ENCODE measurements at places on chromosomes 11 and 22.
A peak's percentile ranks its signal among the peaks of the same experiment; 100 is the strongest.

DNA sequence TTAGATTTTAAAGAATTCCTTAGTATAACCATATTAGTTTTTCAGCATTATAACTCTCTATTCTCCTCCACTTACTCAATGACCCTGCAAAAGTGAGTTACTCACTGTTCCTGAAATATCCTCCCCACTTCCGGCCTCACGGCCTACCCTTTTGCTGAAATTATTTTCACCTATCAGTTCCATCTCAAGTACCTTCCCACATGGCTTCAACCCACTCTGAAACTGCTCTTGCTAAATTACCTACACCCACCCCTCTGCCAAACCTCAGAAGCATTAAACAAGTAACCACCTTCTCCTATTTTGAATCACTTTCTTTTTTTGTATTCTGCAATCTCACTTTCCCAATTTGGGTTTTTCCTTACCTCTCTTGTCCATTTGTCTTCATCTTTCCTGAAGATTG lies 37.7 kb downstream of the OR5P2 start:
- no peak for DNase-seq

DNA sequence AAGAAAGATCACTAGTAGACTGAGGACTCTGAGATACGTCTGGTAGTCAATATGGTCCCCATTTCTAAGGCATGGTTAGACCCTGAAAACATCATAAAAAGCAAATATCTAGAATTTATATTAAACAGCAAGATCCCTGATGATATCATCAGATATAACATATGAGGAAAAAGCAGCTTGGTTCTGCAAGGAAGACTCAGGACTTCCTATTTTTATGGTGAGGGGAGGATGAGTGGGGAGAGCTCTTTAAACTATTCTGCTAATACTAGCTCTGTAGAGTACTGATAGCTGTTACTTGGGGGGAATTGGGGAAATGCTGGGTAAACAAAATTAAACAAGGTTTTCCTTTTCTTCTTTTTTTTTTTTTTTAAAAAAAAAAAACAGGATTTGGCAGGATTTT lies 235.8 kb downstream of the SWAP70 start:
- DNase-seq = no peak

DNA sequence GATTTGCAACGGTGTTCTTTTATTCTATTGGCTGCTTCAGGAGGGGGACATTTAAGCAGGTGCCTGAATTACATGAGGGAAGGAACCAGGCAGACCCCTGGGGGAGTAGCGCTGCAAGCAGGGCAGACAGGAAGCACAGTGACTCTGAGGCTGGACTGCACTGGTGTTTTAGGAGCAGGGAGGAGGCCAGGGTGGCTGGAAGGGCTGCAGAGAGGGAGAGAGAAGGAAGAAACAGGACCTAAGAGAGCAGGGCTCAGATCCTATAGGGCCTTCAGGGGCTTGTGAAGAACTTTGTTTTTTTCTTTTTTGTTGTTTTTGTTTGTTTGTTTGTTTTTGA lies 62.5 kb upstream of the SORL1-AS1 start:
- DNase-seq = no peak

DNA sequence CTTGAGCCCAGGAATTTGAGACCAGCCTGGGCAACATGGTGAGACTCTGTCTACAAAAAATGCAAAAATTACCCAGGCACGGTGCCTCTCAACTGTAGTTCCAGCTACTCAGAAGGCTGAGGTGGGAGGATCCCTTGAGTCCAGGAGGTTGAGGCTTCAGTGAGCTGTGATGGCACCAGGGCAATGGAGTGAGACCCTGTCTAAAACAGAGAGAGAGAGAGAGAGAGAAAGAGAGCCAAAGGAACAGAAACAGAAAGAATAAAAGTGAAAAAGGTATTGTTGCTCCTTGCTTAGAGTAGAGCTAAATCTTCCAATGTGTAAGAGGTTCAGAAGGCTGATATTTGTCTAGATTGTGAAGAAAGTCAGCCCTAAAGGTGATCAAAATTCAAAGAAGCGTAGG lies 8.9 kb upstream of the ETS1 start:
- no peak for DNase-seq

- DNase-seq = peak; percentile 24
Measured at GRCh38 chr11:44110231-44110679, 14.8 kb downstream of the EXT2 start.

- no peak for DNase-seq
Measured at GRCh38 chr11:85355921-85356320, 271.2 kb downstream of the DLG2 start.

DNA sequence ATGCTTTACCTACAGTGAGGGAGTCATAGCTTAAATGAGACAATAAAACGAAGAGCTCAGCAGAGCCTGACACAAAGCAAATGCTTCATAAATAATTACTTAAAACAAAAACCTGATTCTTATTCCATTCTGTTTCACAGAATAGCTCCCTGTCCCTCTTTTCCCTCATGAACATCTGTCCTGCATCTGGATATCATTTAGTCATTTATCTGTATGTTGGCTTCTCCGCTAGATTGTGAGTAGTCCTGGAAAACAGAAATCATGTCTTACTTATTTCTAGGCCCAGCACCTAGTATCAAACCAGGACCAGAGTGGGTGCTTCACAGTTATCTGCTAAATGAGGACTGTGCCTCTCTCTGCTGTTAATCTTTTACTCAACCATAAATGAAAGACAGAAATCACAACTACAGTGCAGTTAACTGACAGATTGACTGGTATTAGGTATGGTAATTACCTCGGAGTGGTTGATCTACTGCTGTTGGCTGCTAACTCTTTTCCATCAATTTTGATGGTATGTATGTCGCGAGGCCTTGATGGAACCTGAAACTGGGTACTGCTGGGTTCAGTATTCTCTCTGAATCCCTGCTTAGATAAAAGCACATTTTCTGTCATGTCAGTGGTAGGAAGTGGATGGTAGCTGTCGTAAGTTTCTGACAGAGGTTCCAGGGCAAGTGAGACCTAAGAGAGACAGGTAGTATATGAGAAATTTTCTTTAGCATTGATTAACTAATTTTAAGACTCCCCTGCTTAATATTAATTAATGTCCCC lies 31.5 kb downstream of the C2CD3 start:
- no peak for DNase-seq

GRCh38 chr11:3989276-3989920 lies 105.2 kb upstream of the RRM1 start:
- DNase-seq = no peak

DNA sequence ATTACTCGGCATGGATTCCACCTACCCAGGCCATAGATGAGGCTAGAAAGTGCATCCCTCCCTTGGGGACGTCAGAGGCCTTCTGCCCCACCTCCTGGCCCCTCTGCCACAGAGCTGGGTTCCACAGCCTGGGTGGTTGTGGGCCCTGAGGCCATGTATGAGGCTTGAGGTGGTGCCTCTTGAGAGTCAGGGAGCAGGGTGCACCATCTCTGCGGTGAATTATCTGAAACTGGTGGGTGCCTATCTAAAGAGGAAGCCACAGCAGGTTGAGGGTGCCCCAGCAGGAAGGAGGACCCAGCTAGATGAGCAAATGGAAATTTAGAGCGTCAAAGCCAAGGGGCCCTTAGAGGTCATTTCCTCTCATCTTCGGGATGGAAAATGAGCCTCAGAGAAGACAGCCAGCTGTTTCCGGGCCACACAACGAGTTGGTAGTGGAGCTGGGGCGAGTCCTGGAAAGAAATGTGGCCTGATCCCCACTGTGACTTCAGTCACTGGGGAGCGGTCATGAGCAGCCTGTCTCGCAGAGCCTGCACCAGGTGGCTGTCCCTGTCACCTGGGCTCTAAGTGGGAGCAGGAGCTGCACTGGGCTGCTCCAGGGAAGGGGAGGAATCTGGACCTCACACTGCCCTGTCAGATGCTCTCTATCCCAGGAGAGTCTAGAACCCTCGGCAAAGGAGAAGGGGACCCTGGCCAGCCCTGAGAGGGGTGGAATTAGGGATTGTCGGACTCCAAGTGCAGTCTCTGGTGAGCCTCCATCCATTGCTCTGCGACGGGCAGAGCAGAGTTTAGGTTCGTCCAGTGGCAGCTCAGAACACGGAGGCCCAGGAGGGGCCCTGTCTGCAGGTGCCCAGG lies 7.3 kb downstream of the ADORA2A start:
- peak; percentile 49 for DNase-seq

DNA sequence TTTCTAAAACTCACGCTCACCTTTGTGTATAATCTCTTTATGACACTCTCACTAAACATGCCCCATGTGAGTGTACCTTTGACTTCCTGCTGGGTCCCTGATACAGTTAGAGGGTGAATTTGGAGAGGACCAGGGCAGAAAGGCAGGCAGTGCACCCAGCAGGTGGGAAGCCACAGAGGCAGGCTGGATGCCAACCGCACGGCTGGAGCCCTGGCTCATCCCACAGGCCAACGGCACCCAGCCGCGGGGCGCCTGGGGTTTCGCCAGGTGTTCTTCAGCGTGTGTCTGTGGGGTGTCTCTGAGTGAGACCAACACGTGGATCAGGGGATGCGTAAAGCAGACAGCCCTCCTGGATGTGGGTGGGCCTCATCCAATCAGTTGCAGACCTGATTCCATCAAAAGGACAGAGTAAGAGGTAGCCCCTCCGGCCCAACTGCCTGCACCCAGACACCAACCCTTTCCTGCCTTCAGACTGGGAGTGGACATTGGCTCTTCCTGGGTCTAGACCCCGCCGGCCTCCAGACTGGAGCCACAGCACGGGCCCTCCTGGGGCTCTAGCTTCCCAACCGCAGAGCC lies 51.6 kb downstream of the DHCR7 start:
- DNase-seq = no peak

DNA sequence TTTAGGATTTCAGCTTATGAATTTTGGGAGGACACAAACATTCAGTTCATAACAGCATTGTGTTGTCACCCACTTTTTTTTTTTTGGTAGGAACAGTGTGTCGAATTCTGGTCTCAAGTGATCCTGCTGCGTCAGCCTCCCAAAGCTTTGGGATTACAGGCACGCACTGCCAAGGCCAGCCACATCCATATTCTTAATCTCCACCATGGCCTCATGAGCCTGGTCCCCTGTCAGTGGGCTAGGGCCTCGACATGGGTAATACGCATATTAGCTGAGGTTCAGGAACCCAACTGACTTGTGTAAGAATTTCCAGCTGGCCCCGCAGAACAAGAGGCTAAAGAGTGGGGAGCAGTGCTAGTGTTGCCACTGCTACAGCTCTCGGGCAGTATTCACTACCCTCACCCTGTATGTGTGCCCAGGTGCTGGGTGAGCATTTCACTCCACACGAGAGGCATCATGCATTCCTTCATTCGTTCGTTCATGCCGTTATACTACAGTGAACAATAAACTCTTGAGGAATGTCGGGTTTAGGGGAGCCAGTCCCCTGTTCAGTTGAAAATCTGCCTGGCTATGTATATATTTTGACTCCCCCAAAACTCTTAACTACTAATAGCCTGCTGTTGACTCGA lies 5.2 kb upstream of the VPREB1 start:
- DNase-seq = no peak

DNA sequence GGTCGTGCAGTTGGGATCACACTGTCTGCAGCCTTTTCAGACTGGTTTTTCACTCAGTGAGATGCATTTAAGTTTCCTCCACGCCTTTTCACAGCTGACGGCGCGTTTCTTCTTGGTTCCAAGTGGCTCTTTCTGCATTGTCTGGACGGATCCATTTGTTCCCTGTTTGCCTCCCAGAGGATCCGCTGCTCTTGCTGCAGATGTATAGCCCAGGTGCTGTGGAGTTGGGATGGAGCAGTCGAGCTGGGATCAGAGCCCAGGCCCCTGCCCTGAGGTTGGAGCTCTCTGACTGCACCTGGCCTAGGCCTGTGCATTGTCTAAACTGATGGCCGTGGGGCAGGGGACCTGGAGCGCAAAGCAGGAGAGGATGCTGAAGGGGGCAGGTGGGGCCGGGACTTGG lies 51.6 kb downstream of the PARVB start:
- no peak for DNase-seq

DNA sequence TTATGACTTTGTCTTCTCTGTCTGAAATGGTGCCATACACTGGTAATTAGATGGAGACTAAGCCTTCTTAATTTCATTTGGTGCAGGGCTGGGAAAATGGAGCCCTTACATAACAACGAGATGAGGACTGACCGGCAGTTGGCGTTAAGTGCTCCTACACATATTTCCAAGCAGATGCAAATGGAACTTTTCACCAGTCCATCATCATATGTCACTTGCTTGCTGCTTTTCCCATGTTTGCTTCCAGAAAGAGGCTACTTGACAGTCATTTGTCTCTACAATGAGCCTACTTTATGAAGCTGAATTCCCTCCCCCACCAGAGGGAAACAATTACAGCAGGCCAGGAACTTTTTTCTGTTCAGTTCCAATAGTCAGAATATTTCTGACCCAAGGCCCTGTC lies 32.6 kb downstream of the SVIP start:
- DNase-seq = no peak

DNA sequence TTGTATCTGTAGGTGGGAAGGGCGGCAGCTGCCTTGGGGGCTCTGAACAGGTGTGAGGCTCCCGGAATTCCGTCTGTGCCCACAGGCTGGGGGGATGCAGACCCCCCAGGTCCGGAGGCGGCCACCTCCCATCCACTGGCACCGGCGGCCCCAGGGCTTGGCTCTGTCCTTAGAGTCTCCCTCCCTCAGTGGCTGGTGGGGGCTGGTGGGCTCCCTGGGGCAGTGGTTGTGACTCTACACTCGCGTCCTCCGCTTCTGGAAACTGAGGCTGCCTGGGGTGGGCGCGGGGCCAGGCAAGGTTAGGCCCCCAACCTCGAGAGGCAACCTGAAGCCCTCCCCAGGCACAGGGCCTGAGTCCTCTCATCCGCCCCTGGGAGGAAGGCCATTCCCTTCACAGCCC lies 1305.4 kb downstream of the BRD1 start:
- no peak for DNase-seq

DNA sequence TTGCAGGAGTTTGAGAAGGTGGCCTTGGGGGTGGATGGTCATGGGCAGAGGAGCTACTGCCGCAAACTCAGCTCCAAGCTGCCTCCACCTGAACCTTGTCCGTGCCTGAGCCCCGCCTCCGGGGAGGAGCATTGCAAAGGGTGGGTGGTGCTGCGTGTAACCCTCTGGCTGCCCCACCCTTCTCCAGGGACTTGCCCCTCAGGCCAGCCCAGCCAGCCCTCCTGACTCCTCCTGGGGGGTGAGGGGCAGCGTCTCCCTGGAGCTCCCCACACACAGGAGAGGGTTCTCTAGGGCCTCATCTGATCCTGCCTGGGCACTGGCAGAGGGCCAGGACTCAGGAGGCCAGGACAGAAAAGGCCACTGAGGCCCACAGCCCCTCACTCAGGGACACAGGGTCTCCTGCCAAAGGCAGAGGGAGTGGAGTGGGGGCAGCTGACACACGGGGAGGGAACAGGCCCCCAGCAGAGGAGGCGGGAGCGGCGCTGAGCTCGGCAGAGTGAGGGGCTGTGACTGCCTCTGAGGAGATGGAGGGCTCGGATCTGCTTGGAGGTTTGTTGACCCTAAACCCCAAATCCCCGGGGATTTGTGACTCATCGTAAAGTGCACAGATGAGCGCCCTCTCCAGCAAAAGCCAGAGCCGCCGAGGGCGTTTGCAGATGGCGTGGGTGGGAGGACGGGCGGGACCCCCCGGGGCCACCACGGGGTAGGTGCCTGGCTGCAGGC lies 12.8 kb downstream of the BRSK2 start:
- DNase-seq = no peak

GRCh38 chr11:67095214-67095507 lies 23.9 kb upstream of the KDM2A start:
- no peak for DNase-seq

- no peak for DNase-seq
Measured at GRCh38 chr11:69367211-69367964, 73.4 kb downstream of the MYEOV start.

GRCh38 chr11:126764231-126764630 lies 236.3 kb downstream of the KIRREL3 start:
- no peak for DNase-seq

Data from activated T-helper 1 cell treated with Interleukin-2 at 50 U/mL for 16 hours (primary cell).